ENCODE measurements at places on chromosomes 7 and 10. TPM values are rescaled to one million over a fixed set of nuclear protein-coding genes. Genes with fewer than 3 reads are reported as not detected.

DNA sequence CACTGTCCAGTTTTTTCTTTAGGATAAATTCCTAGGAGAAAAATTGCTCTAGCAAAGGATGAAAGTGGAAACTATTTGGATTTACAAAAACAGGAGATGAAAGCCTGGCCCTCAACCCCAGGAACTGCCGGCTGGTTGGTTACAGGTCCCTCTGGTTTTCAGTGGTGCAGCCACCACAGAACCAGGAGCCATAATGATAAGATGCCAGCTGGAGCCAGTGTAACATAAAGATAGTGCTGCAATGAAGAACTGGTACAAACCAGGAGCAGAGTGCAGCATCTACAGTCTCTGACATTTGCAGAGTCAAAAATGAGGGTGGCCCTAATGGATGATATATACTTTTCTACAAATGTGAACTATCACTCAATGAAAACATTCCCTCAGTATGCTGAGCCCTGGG is 20.4 kb upstream of the NUP42 start:
- H3K27me3 ChIP-seq = no peaks in the 10 kb centered on the region
- H3K4me3 ChIP-seq = no peak overlapping the region
- no peak for DNase-seq
- no peaks in the 10 kb centered on the region for H3K4me1 ChIP-seq

DNA sequence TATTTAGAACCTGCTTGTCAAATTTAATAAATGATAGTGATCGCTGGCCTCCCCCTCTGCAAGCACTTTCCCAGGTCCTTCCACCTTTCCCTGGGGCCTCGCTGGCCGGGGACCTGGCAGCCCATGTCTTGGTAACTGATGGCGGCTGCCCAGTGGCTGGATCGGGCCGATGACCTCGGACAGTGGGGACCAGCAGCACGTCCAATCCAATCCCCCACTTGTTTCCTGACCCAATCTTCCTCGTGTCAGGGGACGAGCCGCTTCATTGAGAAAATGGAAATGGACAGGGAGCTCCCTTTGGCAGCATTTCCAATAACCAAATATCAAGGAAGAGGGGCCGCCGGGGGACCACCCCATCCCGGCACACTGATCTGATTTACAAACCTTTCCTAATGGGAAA is 17.2 kb downstream of the EBF3 start:
- H3K4me1 ChIP-seq = no peaks in the 10 kb centered on the region
- no peaks in the 10 kb centered on the region for H3K36me3 ChIP-seq
- no peak overlapping the region for H3K4me3 ChIP-seq

DNA sequence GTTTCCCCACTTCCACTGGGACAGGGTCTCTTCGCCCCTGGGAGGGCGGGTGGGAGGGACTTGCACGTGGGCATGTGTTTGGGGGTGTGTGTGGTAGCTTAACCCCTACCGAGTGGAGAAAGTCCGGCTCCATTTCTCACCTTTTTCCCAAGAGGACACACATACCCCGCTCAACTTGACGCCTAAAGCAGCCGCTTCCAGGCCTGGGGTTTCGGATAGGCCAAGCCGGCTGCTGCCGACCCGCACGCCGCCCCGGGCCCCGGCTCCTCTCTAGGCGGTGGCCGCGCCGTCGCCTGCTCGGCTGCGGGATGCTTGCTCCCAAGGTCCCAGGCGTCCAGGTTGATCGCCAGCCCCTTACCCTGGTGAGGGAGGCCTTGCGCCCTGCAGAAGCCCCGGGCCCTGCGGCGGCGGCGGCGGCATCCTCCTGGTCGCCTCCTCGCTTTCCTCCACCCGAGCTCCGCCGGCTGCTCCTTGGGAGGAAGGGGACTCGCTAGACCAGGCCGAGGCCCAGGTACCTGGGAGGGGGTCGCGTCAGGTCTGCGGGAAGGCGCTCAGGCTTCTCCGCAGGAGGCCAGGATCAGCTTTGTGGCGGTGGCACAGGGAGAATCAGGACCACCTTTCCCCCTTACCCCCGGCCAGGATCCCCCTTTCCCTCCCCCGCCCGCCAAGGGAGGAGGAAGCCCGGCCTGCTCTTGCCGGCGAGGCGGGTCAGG is 3.2 kb upstream of the GATA3 start:
- no peak overlapping the region for H3K4me3 ChIP-seq
- peaks cover 3% of the 10 kb centered on the region for H3K4me1 ChIP-seq
- peaks cover 98% of the 10 kb centered on the region for H3K27me3 ChIP-seq
- H3K36me3 ChIP-seq = no peaks in the 10 kb centered on the region
- DNase-seq = no peak

GRCh38 chr7:144936314-144936713 is 100.5 kb upstream of the TPK1 start:
- H3K36me3 ChIP-seq = no peaks in the 10 kb centered on the region
- no peak overlapping the region for H3K27ac ChIP-seq
- H3K4me3 ChIP-seq = no peak overlapping the region
- DNase-seq = no peak
- H3K4me1 ChIP-seq = no peaks in the 10 kb centered on the region
- H3K27me3 ChIP-seq = no peaks in the 10 kb centered on the region

GRCh38 chr10:26861205-26861998 is 644 bp upstream of the ABI1 start:
- no peak for DNase-seq
- H3K27ac ChIP-seq = no peak overlapping the region
- peaks cover 37% of the 10 kb centered on the region for H3K4me1 ChIP-seq
- no peaks in the 10 kb centered on the region for H3K27me3 ChIP-seq
- peak overlapping the region; percentile 99 for H3K4me3 ChIP-seq

CPEB3 gene
- polyA plus RNA-seq = 2.9 TPM

THAP5 gene
- polyA plus RNA-seq = 31.5 TPM

TRPV5 gene
- polyA plus RNA-seq = 0.11 TPM
